ENCODE measurements at places on chromosomes 11 and 22.

- no peak for DNase-seq
These were observed 31.8 kb downstream of the BID start for GRCh38 chr22:17742527-17742902.

GRCh38 chr11:46277313-46277621, 195 bp upstream of the CREB3L1 start:
- DNase-seq, result peak; percentile 47

GRCh38 chr11:11391796-11392463, 38.9 kb upstream of the CSNK2A3 start:
- peak; percentile 38 for DNase-seq

- no peak for DNase-seq
These were observed 46.7 kb downstream of the IGLL1 start for GRCh38 chr22:23533328-23533762.

- no peak for DNase-seq
These were observed 415.3 kb upstream of the CADM1 start for GRCh38 chr11:115919341-115920091.

- DNase-seq, result no peak
These were observed 197.0 kb upstream of the SORL1-AS1 start for GRCh38 chr11:121649798-121650197.
